Ovary (tissue), 10 donors: ENCODE measurements at places on chromosomes 3 and 15. TPM values are rescaled to one million over a fixed set of nuclear protein-coding genes. Genes with fewer than 3 reads are reported as not detected.

- H3K27me3 ChIP-seq = no peaks in the 10 kb centered on the region
- H3K4me3 ChIP-seq = no peak overlapping the region
- no peaks in the 10 kb centered on the region for H3K36me3 ChIP-seq
Measured at GRCh38 chr3:130851277-130851676, 42.6 kb upstream of the ATP2C1 start.

- H3K27me3 ChIP-seq = no peaks in the 10 kb centered on the region
- H3K27ac ChIP-seq = no peak overlapping the region
- no peaks in the 10 kb centered on the region for H3K36me3 ChIP-seq
- peaks cover 11% of the 10 kb centered on the region for H3K4me1 ChIP-seq
Measured at GRCh38 chr3:61727435-61727834, 166.1 kb downstream of the PTPRG start.

DNA sequence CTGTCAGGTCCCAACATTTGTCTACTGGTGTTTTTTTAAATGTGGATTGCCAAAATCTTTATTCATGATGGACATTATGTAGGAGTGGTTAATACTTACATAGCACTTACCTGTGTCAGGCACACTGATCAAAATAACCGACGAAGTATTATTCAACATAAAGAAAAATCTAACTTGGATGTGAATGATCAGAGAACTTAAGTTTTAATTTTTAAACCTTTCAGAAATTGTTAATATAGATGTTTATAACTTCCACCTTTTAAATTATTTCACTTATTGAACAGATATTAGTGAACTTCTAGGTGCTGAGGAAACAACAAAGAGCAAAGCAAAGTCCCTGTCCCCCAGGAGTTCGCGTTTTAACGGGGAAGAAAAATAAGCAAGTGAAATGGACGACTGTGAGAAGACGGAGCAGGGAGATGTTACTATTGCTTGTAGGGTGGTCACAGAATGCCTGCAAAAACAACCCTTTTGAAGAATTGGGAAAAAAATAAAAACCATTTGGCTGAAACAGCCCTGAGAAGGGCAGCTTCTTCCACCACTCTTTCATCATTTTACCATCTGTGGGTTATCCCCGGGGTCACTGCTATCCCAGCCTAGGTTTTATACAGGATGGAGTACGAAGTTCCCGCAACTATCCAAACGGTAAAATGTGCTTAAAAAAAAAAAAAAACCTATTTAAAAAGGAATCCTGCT, 915 bp upstream of the APH1B start:
- H3K27me3 ChIP-seq = no peaks in the 10 kb centered on the region
- peaks cover 5% of the 10 kb centered on the region for H3K4me1 ChIP-seq
- H3K27ac ChIP-seq = peak overlapping the region; percentile 94
- DNase-seq = no peak
- H3K36me3 ChIP-seq = no peaks in the 10 kb centered on the region

DNA sequence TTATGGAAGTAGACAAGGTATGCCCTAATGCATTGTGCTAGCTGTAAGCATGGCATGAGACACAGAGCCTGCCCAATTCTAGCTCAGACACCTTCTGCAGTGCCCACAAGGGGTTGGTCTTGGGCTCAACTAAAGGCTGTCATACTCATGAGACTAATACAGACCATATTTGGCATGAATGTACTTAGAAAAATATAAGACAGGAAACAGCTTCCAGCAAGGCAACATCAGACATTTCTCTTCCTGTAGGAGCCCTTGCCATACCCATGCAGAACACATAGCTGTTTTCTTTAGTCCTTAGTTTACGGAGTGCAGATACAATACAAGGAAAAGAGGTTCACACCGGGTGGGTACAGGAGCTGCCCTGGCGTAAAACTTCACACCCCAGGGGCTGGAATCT, 30.5 kb upstream of the NR1I2 start:
- no peaks in the 10 kb centered on the region for H3K27me3 ChIP-seq
- DNase-seq = no peak
- no peak overlapping the region for H3K4me3 ChIP-seq
- no peaks in the 10 kb centered on the region for H3K4me1 ChIP-seq
- no peak overlapping the region for H3K27ac ChIP-seq

The POLQ gene
- total RNA-seq = 0.41 TPM

The OIP5 gene
- 1.4 TPM for total RNA-seq
